NCI-H1417 (cell line): ENCODE measurements at places on chromosomes 12 and 14.

- DNase-seq: no peak
These were observed 157.6 kb upstream of the LRFN5 start for GRCh38 chr14:41449066-41449465.

DNA sequence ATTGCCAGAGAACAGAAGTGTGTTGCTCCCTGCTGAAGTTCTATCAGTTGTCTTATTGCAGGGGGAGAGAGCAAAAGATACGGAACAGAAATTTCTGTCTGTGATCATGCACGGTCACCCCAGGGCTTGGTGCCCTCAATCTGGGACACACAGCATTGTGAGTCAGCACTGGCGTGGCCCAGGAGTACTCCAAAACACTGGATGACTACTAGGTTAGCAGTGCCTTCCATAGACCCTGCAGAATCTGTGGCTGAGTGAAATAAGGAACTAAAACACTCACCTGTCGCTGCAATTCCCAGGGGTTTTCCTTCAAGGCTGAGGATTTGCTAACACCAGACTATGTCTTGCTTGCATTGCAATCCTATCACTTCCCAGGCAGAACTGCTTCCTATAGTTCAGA is 165.5 kb downstream of the ANO6 start:
- no peak for DNase-seq

- no peak for DNase-seq
These were observed 16.8 kb downstream of the SCFD1 start for GRCh38 chr14:30638926-30639325.

DNA sequence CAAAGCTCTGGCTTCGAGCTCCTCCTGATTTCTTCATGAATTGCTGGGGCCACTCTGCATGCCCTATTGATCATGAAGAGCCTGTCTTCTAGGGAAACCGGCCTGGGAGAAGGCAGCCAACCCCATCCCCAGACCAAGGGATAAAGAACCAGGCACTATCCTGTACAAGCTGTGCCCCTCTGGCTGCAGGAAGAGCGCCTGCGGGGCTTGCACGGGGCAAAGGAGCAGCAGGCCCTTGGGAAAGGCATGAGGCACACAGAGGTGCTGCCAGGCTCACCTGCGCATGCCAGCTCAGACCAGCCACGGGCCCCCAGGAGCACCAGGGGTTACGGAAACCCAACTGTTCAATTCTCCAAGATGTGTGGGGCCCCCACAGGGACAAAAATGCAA is 2.1 kb downstream of the ITPK1 start:
- no peak for DNase-seq

DNA sequence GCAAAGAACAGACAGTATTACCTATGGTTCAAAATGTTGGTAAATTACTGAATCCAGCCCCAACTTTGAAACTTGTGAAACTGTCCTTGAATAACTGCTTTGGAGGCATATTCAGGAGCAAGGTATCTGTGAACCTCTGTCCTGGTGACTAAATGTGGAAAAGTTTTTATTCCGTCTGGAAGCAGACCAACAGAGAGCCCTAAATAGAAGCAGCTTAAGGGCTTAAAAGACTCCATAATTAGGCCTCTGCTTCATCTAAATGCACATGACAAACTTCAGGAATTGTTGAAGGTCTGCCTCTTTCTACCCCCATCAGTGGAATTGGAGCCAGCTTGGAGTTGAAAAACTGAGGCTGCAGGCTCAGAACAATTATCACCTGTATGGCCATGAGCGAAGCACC is 276.5 kb downstream of the KCNH5 start:
- DNase-seq: no peak

DNA sequence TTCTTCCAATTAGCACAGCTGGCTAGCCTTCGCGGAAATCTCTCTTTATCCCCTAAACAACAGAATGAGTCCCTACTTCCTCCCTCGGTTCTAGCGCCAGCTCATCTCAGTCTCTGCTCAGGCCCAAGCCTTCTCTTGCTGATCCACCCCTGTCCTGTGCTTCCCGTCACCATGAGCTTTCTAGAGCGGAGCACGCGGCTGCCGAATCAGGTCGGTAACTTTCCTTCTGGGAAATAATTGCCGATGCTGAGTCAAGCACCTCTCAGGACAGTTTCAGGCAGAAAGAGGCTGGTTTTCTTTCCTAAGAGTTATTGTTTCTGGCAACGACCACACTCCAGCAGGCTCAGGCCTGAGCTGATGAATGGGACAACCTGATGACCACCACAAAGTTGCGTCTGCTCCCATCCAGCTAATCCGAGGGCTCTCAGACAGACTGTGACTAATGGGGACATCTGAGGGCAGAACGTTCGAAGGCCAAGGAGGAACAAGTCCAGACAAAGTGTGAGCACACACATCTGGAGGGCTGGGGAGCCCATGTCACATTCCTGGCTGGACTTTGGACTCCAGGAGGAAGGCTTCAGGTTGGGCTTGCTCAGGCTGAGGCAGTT is 13.6 kb upstream of the GPR68 start:
- no peak for DNase-seq

GRCh38 chr12:93184672-93185368 is 192.9 kb upstream of the NUDT4 start:
- no peak for DNase-seq

- DNase-seq: no peak
These were observed 2.3 kb upstream of the ANGEL1 start for GRCh38 chr14:76814726-76815645.

DNA sequence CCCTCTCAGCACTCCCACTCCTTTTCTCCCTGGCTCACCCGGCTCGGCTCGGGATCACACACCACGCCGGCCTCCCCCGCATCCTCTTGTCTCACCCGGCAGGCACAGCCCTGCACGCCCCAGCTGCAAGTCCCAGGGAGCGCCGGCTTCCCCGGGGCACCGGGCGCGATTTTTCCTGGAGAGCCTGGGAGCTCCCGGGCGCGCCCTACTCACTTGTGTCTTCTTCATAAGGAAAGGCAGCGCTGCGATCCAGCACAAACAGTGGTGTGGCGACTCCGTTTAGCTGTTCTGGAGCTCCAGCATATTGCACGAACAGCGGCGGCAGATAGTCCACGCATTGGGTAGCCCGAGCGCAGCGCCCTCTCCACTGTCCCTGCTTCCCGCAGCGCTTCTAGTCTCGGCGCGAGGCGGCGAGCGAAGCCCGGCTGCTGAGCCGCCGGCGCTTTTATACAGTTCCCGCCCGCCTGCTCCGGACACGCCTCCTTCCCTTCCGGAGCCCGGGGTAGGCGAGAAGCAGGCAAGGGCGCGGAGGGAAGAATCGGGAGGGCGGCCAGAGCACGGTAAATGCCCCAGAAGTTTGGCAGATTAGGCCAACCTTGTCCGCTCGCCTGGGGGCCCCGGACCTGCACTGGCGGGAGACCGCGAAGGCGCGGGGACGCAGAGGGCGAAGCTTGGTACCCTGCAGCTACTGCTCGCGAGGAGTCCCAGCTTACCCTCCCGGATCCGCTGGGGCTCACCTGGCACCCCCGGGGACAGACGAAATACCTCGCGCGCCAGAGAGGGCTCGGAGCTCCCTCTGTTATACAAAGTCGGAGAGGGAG is at the start of gene KITLG:
Gene KITLG (minus strand): TSS at position 421 of the 821 bp plus-strand sequence. CDS start 193 bp downstream, at position 228.
- DNase-seq: peak; percentile 97

DNA sequence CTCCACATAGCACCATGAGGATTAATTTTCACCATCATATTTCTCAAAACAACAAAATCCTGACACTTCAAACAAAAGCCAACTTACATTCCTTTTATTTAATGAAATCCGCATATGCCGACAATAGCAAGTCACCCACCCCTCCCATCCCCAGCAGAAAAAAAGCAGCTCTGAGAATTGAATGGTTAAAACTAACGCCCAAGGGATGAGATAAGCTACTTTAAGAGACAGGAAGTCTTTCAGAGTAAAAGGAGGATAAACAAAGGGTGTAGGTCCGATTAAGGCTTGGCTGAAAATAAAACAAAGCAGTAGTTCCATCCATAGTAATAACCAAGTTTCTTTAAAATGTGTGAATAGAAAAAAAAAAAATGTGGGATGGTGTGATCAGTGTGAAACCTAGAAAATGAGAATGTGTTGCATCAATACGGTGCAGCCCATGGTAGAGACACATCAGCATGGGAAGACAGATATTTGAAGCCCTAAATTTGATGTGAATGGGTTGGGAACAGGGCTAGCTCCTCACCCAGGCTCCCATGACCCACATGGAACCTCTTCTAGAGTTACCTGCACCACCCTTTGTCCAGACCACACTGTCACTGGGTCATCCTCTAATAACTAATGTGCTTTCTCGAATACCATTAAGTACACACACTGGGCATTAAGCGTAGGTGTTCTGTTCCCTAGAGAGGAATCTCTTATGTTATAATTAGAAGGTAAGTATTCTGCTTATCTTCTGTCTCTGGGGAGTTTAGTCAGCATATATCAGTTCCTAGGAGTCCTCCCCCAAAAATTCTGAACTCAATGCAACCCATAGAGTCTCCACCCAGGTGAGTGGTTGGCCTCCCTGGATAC is 31.7 kb downstream of the RTRAF start:
- no peak for DNase-seq

DNA sequence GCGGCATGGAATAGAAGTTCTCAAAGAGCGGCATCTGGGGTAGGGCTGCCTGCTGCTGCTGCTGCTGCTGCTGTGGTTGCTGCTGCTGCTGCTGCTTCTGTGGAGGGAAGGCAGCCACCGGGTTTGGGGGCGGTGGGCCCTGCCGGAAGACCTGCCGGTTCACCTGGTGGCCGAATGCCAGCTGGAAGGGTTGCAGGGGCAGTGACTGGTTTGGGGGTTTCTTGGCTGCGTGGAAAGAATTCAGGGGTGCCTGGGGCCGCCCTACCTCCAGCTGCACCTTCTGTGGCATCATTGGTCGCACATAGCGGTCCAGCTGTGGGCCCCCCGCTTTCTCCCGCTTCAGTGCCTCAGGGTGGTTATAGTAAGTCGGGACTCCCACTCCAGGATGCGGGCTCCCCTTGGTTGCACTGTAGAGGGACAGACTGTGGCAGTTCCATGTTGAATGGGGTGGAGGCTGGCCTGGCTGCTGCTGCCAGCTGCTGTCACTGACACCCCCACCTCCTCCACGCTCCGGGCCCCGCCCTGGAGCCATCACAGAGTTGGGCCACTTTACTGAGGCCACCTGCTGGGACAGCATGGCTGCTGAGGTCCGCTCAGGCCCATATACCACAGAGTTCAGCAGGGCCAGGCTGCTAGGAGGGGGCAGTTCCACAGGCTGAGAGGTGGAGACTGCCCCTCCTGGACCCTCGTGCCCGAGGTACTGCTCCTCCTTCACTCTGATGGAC is 25.2 kb upstream of the PNMA1 start:
- DNase-seq: no peak

DNA sequence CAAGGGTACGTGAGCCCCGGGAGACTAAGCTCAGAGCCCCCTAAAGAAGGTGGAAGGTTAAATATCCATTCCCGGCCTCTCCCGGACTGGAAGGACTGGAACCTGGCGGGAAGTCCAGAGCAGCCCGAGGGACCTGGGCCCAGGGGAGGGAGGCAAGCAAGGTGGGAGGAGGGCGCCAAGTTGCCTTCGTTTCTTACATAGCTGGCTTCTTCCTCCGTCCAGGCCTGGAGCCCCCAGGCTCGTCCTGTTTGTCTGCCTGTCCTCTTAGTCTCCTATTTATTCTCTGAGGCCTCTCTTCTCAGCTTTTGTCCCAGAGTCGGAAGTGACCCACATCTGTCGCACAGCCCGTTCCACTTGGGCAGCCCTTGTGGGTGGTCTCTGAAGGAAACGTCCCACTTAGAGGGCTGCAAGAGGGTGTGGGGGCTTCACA is 745 bp downstream of the PCK2 start:
- no peak for DNase-seq

DNA sequence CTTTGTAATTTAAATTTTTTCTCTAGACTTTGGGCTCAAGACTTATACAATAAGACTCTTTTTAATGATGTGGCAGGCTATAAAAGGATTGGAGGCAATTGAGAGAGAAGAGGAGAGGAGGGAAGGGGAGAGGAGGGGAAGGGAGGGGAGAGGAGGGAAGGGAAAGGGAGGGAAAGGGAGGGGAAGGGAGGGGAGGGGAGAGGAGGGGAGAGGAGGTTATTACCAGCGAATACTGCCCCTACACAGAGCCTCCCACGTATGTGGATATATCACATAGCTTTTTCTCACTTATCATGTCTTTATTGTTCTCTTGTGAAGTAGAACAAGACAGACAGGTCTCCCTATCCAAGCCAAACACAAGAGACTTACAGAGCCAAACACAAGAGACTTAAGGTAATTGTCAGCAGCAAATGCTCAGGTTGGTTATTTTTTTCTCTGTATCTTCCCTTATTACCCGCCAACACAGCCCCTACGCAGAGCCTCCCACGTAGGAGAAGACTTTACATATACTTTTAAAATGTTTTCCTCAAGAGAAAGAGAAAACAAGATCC is 63.1 kb downstream of the DRAM1 start:
- no peak for DNase-seq

GRCh38 chr14:104805326-104805678 is 4.4 kb downstream of the ZBTB42 start:
- DNase-seq: no peak

- DNase-seq: no peak
These were observed 58.7 kb upstream of the CCND2 start for GRCh38 chr12:4214877-4215228.

- DNase-seq: no peak
These were observed 6.8 kb upstream of the LEMD3 start for GRCh38 chr12:65162609-65163008.

GRCh38 chr12:103930787-103931735 is 851 bp downstream of the HSP90B1 start:
- peak; percentile 79 for DNase-seq

DNA sequence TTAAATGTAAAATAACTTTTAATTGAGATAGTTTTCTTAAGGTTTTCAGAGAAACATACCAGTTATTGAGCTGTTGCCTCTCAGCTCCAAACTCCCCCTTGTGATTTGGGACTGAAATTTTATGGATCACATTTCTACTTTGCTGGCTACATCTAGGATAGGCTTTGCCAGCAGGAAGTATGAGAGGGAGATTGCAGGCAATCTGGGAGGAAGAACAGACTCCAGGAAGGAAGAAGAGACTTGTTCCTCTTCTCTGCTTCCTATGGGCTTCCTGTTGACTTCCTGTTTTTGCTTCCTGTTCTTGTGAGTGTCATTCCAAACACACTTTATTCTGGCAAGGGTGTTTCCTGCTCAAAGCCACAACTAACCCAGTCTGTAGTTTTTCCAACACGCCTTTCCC is 312.9 kb downstream of the ITPR2 start:
- no peak for DNase-seq

DNA sequence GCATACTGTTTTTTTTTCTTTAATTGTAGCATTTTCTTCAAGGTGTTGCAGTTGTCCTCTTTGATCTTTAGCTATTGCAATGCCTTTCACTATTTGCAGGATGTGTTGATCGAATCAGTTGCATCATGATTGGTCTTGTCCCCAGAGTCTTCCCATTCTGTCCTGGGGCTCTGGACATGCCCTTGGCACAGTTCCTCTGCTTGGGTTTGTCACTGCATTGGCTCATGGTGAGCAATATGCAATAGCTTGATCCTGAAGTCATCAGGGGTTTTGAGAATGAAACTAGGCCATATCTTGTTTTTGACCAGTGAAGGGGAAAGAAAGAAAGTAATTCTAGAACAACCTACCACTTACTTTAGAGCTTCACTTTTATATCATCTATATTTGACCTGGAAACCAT is 281.5 kb downstream of the TMEM117 start:
- no peak for DNase-seq

GRCh38 chr12:113314121-113314529 is 20.8 kb downstream of the SLC8B1 start:
- no peak for DNase-seq

GRCh38 chr14:67410313-67410712 is 1.7 kb downstream of the PLEK2 start:
- no peak for DNase-seq
